ENCODE measurements at places on chromosomes 4 and X.

GRCh38 chr4:25941457-25942221 lies 27.6 kb downstream of the SMIM20 start:
- DNase-seq, result no peak

GRCh38 chr4:5890063-5890727 lies 2.7 kb downstream of the CRMP1 start:
- DNase-seq, result peak; percentile 91

DNA sequence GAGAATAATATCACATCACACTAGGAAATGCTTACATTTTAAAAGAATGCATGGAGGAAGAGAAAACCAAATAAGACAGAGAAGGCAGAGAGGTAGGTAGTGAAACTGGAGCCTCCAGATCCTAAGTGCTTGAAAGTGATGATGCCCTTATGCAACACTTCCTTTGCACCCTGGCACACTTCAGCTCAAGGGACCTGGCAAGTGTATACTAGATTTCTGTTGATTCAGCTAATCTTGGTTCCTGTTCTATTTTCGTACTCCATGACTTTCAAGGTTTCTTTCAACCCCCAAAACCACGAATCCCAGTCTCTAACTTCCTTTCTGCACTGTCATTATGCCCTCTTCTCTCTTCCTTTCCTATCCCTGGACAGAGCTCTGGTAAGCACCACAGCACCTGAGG lies 36.9 kb upstream of the SH3KBP1 start:
- DNase-seq, result no peak

GRCh38 chr4:115110191-115111181 lies 2.9 kb downstream of the NDST4 start:
- no peak for DNase-seq

DNA sequence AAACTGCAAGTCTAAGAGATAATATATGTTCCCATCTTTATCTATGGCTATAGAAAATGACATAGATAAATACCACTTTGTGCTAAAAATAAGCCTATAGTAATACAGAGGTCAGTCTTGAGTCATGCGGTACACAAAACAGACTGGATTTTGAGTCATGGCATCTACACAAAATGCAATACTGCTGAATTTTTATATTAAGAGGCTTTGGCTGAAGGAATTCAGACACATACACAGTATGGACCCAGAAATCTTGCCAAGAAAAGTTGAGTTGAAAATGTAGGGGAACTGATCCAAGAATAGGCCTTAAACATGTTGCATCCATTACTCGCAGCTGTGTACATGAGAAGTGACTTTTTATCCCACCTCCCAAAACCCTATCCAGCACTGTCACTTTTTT lies 184.4 kb downstream of the TENM3 start:
- no peak for DNase-seq

- DNase-seq, result no peak
These were observed 48.8 kb downstream of the MCUB start for GRCh38 chr4:109608879-109609278.

DNA sequence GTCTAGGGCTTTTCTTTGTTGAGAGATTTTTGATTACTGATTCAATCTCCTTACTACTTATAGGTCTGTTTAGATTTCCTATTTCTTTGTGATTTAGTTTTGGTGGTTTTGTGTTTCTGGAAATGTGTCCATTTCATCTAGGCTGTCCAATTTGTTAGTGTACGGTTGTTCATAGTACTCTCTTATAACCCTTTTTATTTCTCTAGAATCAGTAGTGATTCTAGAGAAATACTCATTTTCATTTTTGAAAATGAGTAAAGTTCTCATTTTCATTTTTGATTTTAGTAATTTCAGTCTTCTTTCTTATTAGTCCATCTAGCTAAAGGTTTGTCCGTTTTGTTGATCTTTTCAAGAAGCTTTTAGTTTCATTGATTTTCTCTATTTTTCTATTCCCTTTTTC lies 7.5 kb downstream of the IL13RA1 start:
- no peak for DNase-seq

GRCh38 chr4:17128268-17128667 lies 229.8 kb upstream of the LDB2 start:
- DNase-seq, result no peak

- DNase-seq, result no peak
These were observed 379.9 kb downstream of the TRAM1L1 start for GRCh38 chr4:116705466-116705865.

DNA sequence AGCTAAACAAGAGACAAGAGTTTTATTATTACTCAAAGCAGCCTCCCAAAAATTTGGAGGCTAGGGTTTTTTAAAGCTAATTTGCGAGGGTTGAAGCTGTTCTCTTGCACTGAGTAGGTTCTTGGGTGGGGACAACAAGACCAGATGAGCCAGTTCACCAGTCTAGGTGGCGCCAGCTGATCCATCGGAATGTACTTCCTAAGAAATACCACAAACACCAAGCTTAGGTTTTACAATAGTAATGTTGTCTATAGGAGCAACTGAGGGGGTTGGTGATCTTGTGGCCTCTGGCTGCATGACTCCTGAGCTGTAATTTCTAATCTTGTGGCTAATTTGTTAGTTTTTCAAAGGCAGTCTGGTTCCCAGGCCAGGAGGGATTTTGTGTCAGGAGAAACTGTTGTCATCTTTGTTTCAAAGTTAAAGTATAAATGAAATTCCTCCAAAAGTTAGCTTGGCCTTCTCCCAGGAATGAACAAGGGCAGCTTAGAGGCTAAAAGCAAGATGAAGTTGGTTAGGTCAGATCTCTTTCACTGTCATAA lies 130.6 kb downstream of the SLC7A11 start:
- no peak for DNase-seq

DNA sequence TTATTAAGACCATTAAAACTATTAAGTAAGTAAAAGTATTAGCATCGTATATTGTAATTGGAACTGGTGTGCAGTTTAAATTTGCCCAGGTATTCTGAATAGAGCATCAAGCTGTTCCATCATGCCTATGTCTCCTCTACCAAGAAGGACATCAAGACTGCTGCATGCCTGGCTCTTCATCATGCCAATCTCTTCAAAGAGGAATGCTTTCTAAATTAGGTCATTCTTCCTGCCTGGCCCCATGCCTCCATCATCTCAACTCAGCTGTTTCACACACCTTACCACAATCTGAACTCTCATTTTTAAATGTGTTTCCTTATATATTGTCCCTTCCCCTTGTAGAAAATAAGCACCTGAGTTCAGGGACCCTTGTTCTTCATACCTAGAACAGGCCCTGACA lies 270.5 kb upstream of the PPARGC1A start:
- no peak for DNase-seq

DNA sequence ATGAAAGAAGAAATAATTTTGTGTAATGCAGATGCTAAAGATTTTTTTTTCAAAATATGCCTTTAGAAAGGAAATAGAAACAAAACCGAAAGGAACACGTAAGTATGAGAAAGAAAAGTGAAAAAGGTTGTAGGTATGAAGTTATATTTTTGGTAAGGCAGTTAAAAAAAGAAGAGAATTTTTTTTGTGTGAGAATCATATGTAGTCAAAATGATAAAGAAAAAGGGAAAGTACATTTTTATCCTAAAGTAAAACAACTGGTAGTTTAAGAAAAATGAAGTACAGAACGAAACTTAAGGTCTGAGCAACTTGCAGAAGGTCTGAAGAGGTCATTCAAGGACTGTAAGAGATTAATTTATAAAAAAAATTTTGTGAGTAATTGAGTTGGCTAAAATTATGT lies 164.0 kb upstream of the TRAM1L1 start:
- DNase-seq, result no peak

- DNase-seq, result no peak
These were observed 61.4 kb downstream of the IGFBP7 start for GRCh38 chr4:57048590-57049304.

DNA sequence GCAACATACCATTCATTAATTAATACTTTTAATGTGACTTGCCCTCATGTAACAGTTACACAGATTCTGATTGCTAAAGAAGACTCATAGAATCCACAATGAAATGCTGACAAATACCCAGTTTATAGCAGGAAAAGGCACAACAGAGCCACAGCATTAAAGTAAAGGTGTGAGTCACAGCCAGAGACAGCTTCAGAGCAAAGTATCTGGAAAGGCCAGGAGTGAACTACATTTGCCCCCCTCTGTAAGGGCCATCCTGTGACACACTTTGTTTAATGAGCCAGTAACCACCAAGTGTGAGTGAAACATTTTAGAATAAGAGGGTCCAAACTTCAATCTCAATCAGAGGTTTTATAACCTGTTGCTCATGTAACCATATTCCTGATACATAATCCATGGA lies 133.8 kb upstream of the TACR3 start:
- no peak for DNase-seq

DNA sequence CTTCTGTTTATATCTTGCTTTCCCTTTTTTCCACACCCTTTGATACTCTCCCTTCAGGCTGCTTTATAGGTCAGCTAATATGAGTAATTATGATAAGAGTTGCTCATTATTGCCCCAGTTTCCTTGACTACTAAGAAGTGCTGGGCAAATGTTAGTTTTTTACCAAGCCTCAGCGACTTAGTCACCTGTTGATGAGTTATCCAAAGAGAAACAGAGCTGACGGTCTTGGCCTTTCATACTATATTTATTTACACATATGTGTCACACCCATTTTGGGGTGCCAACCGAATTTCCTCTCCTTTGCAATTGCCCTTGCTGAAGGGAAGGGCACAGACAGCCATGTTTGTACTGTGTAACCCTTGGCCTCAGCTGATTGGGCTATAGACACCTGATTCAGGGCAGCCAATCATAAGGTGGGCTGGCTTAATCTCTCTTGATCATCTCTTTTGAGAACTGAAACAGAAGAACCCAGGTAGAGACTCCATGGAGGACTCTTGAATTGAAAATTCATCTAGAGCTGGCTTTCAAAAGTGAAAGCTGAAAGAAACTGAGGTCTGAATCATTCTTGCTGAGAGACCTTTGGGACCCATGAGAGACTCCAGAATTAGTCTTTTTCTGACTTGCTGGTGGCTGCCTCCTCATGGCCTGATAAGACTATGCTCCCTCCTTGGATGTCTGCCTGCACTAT lies 111.7 kb upstream of the RPS6KA3 start:
- peak; percentile 68 for DNase-seq

- no peak for DNase-seq
These were observed 70.9 kb downstream of the WFS1 start for GRCh38 chr4:6340446-6341015.

DNA sequence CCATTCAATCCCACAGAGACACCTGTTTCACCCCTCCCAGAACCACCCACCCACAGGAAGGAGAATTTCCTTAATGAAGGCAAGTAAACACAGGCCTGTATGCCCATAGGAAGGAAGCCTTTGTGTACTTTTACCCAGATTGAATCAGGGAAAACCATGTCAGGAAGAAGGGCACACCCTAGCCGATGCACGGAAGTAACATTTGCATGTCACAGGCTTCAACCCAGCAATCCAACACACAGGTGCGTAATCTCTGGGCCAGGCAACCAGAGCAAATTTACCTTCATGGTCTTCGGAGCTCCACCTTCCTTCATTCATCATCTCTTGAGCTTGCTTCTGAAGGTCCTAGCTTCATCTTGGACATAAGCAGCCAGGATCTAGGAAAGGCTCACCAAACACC lies 206.3 kb downstream of the SHROOM3 start:
- DNase-seq, result peak; percentile 53

- no peak for DNase-seq
These were observed 32.7 kb upstream of the TCEANC start for GRCh38 chrX:13620207-13620606.

GRCh38 chr4:124097447-124097846 lies 615.1 kb downstream of the ANKRD50 start:
- no peak for DNase-seq

DNA sequence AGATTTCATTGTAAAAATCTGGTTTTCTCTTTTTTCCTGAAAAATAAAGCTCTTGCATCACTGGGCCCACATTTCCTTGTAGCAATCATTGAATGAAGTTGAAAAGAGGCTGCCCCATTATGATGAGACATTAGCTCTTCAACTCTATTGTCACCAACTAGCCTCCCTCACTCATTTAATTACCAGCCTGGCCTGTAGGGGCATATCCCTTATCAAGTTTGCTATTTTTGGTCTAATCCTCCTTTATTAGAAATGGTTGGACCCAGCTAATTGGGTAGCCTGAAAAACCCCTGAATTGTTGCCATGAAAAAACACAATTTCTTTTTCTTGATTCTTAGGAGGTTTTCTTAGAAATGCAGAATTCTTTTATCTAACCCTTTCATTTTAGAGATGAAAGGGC lies 164.6 kb upstream of the CASK start:
- DNase-seq, result no peak

GRCh38 chrX:578531-578930 lies 52.1 kb upstream of the SHOX start:
- peak; percentile 45 for DNase-seq

DNA sequence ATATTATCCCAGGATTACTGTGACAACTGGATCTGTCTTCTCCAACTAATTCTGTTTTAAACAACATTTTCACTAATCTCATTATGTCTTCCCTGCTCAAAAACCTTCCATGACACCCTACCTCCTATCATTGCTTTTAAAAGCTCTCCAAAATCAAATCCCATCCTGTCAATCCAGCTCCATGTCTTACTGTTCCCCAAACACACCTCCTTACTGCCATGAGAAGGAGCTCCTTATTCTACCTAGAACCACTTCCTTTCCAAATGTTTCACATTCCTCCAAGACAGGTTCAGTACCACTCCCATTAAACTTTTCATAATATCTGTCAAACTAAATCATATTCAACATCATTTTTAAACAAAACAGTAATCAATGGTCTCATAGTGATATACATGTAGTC lies 66.9 kb upstream of the WDR17 start:
- DNase-seq, result no peak

GRCh38 chr4:145884775-145885174 lies 53.8 kb downstream of the ZNF827 start:
- no peak for DNase-seq

DNA sequence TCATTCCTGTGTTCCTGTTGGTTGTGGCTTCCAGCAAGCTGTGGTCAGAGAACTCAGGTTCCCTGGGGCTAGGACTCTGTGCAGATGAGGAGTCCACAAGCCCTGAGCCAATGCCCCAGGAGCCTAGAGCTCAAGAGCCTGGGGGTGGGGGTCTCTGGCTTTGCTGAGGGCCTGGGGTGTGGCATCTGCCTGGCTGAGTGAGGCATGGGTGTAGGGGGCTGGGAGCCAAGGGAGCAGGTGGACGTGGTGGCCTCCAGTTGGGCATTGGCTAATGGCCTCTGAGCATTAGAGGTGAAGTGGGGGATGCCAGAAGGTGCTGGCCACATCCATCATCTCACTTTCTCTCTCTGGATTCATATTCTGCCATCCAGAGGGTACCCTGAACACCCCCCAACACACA lies 5.3 kb upstream of the MAMLD1 start:
- DNase-seq, result no peak

DNA sequence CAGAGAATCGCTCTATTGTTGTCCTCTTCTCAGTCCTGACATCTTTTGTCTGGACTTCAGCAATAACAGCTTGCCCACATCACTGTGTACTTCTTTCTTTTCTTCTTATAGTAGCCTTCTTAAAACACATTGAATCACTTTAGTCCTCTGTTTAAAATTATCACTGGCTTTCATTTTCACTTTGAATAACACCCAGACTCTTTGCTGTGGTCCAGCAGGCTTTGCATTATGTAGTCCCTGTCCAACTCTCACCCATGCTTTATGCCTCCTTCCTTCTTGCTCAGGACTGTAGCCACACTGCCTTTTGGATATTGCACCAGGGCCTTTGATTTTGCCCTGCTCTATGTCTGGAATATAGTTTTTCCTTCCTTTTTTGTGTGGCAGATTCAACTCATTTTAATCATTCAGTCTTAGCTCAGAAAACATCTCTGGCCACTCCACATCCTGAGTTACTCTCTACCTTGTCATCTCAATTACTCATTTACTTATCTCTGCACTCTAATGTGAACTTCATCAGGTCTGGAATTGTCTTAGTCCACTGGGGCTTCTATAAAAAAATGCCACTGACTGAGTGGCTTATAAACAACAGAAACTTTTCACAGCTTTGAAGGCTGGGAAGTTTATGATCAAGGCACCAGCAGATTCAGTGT lies 168.2 kb downstream of the C4orf33 start:
- no peak for DNase-seq
